ENCODE measurements at places on chromosomes 12 and 14. TPM values are rescaled to one million over a fixed set of nuclear protein-coding genes. Genes with fewer than 3 reads are reported as not detected.

DNA sequence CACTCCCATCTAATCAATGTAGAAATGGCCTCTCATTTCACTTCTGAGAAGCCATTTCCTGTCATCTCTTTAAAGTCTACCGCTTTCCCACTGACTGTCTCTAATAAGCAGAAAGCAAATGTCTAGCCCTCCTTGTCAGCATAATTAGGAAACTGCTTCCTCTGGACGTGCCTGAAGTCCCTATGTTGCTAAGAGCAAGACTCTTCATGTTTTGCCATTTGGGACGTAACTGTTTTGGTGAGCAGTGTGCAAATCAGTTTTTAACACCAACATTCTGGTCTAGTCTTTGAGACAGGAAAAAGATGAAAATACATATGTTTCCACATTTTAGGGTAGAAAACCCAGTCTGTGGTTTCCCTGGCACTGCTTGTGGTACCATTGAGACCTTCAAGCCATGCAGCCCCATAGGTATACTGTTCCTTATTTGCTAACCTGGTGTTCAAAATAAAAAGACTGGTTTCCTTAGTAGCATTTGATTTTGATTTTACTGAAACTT, 22.2 kb downstream of the IFNG start:
- no peak for DNase-seq

- DNase-seq = no peak
Measured at GRCh38 chr12:1995205-1995896, 8.9 kb downstream of the DCP1B start.

DNA sequence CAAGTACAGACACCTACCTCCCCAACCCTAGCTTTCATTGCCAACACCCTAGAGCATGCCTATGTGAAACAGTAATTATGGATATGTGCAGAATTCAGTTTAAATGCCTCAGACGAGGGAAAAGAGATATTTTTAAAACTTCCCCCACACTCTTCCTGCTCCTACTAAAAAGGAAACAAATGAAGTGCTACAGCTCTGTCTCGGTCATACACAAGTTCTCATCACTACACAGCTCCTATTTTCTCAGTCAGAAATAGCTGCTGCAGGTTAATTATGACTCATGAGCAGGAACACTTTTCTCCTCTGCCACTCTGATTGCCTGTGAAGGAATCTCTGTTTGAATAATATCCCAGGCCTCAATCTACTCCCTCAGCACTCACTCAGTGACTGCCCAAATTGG, 703.6 kb upstream of the FLRT2 start:
- no peak for DNase-seq

DNA sequence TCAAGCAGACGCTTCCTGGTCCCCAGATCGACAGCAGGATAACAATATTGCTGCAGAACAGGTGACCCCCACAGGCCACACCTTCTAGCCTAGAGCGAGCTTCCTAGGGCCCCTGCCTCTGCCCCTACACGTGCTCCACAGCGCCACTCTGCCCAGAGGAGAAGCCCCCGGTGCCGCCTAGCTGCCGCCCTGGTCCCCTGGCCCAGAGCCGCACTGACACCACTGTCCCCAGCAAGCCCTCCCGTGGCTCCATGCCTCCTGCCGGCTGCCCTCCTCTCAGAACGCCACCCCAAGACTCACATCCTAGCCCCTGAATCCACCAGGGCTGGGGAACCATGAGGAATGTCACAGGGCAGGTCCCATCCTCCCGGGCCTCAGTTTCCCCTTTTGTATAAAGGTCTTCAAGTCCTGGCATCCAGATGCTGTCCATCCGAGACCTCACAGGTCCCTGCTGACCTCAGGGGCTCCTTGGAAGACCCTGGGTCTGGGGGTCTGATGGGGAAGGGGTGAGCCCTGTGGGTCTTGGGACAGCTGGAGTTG, 31.0 kb downstream of the JAG2 start:
- DNase-seq = no peak

DNA sequence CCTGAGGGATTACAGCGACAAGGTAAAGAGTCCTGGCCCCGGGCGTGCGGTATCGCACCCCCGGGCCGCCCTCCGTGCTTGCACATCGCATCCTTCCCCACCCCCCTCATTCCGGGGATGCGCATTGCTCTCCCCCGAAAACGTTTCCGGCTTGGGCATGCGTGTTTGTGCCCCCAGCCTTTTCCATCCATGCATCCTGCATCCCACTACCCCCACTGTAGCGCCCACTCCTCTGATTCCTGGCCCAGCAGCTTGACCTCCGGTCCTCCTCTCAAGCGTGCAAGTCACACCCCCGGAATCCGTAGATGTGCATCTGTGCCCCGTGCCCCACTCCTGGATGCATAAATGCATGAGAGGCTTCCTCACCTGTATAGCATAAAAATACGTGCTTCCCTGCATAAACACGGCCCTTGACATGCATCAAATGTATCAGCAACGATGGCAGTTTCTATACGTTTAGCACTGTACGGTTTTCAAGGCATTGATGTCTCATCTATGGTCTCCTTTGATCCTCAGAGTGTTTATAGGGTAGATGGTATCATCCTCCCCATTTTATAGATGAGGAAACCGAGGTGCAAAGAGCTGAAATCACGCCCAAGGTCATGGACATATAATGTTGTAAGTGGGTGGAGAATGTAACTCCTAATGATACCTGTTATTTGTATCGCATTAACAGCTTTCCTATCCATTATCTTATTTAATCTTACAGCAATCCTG, 484 bp downstream of the RIC8B start:
- DNase-seq = peak; percentile 17

DNA sequence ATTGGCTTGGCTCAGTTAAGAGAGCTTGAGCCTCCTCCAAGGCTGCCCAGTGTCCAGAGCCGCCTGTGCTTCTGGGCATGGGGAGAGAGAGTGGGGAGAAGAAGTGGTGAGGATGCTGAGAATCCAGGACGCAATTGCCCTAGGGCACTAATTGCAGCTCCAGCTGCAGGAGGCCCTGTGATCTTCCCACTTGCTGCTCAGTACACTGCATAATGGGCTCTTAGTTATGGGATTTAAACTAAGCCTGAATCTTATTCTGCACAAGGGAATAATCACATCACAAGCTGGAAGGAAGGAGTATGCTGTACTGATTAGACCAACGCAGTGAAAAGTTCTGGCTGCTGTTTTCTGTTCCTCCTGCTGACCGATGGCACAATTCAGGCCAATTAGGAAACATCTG, 101.0 kb upstream of the PRMT8 start:
- no peak for DNase-seq

- no peak for DNase-seq
Measured at GRCh38 chr12:6699989-6700645, 498 bp downstream of the PIANP start.

DNA sequence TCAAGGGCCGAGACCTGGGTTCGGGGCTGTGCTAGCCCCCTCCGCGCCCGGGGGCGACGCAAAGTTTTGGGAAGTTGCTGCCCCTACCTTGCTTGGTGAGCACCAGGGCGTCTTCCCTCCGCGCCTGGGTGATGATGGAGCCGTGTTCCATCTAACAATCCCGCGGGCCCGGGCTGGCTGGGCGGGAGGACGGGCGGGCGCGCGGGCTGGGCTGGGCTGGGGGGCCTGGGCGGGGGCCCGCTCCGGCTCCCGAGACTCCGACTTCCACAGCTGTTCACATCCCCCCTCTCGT, 298 bp downstream of the CTDSP2 start:
- no peak for DNase-seq

DNA sequence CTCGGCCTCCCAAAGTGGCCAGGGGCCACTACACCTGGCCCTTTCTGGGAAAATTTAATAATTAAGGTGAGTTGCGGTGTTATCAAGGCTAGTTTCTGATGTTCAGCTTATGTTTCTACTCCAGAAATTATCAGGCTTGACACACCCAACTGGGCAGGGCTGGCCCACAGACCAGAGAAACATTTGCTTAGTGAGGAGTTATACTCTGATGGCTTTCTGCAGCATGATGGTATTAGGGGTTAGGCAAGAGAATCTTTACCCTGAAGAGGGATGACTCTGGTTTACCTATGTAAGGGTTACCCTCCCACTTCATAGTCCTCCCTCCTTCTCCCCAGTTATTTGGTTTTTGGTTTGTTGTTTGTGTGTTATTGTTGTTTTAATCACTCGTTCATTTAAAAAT, 24.5 kb upstream of the HECTD1 start:
- no peak for DNase-seq

GRCh38 chr14:66345986-66346385, 140.2 kb upstream of the CCDC196 start:
- no peak for DNase-seq

- no peak for DNase-seq
Measured at GRCh38 chr14:79543967-79544697, 667.2 kb downstream of the DIO2 start.

DNA sequence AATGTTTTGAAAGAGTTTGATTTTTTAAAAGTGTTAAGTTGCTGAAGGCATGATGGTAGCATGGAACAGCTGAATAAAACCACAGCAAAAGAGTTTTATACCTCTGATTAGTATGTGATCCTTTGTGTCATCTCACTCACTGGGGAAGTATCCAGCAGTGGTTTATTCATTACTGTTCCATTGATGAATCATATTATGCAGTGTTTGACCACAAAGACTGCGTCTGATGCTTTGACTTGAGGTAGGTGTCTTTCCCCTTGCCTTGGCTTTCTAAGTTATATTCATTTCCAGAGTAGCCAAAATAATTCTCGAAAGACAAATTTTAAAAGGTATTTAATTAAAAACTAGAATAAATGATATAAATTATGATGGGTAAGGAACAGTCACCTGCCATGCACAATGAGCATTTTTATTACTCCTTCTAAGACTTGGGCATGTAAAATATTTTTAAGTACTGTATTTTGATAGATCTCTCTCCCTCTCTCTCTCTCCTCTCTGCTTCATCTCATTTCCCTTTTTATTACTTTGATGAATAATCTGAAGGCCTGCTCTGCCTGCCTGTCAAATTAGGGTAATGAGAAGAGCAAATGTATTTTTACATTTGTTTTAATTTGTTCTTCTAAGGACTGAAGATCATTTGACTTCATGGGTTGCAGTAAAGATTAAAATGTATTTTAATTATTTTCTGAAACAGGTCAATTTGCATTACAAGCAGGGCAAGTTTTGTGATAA, 164.9 kb downstream of the NAV3 start:
- DNase-seq = no peak

GRCh38 chr12:67237231-67237630, 31.9 kb upstream of the CAND1 start:
- no peak for DNase-seq

DNA sequence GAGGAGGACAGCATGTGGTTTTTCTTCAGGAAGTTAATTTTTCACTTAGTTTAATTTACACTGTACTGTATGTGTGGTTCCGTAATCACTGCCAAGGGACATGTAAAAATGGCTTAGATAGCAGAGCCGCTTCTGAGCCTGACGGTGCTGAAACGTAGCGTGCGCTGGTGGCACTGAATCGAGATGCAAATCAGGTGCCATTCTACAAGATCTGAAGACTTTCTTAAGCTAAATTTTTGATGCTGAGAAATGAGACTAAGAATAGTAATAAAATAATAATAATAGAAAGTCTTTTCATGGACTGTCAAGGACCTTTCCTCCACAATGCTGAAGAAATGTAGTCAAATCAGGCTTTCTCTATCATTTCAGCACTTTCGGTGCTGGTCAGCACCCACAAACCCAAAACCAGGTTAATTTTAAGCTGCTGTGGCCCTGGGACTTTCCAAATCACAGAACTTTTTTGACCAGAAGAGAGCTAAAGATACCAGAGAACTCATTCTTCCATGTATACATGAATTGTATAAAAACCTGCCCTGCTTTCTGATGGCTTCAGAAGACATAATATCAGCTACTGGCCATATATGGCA, 183.3 kb upstream of the LMO3 start:
- no peak for DNase-seq

- peak; percentile 57 for DNase-seq
Measured at GRCh38 chr14:94001501-94002396, 4.6 kb downstream of the CCDC197 start.

DNA sequence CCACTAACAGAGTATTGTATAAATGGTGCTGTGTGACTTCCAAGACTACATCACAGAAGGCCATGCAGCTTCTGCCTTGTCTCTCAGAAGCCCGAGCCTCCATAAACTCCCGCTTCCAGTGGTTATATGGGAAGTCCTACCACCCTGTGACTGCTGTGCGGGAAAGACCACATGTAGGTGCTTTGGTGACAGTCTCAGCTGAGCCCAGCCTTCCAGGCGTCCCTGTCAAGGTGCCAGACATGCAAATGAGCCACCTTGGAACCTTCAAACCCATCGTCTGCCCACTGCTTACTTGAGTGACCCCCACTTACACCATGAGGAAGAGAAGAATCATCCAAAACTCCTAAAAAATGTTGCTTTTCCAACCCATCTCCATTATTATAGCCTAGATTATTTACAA, 123.0 kb downstream of the SLC38A1 start:
- DNase-seq = no peak

DNA sequence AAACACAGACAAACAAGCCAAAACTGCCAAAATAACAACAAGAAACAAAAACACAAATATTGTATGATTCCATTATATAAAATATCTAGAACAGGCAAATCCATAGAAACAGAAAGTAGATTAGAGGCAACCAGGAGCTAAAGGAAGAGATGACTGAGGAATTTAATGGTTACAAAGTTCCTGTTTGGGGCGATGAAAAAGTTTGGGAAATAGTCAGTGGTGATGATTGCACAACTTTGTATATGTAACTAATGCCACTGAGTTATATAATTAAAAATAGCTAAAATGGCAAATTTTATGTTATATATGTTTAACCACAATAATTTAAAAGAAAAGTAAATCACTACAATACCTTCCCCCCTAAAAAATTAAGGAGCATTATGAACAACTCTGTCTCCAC, 24.5 kb downstream of the GNPTAB start:
- no peak for DNase-seq

- no peak for DNase-seq
Measured at GRCh38 chr14:52596861-52597260, 44.2 kb downstream of the GPR137C start.

- no peak for DNase-seq
Measured at GRCh38 chr14:71589609-71590008, 342.6 kb upstream of the RGS6 start.

Gene NPFF
- not detected for total RNA-seq

Gene ALX1
- total RNA-seq = not detected

Gene SDSL
- 6.6 TPM for total RNA-seq

Gene TMTC2
- total RNA-seq = 18.2 TPM

Gene COCH
- total RNA-seq = 2.0 TPM

Gene JPH4
- total RNA-seq = not detected

Gene ZNF385A
- total RNA-seq = 0.10 TPM

Gene DAO
- total RNA-seq = not detected

Gene FIGNL2
- not detected for total RNA-seq

Gene SOAT2
- 0.15 TPM for total RNA-seq

Gene SLIRP
- total RNA-seq = 264 TPM

Gene FGF6
- total RNA-seq = not detected

Gene TBC1D30
- 44.7 TPM for total RNA-seq

Gene NUDT4
- total RNA-seq = 120 TPM

Gene LRRC10
- total RNA-seq = not detected

Gene KLRB1
- not detected for total RNA-seq

Gene IFI27
- 816 TPM for total RNA-seq

Gene IL22
- not detected for total RNA-seq

Gene TBX5
- total RNA-seq = not detected

Gene PSMA6
- 112 TPM for total RNA-seq

Gene TMPRSS12
- total RNA-seq = not detected

Data from HT-29 (cell line).